ENCODE measurements at places on chromosomes 2 and 18.
A peak's percentile ranks its signal among the peaks of the same experiment; 100 is the strongest.

DNA sequence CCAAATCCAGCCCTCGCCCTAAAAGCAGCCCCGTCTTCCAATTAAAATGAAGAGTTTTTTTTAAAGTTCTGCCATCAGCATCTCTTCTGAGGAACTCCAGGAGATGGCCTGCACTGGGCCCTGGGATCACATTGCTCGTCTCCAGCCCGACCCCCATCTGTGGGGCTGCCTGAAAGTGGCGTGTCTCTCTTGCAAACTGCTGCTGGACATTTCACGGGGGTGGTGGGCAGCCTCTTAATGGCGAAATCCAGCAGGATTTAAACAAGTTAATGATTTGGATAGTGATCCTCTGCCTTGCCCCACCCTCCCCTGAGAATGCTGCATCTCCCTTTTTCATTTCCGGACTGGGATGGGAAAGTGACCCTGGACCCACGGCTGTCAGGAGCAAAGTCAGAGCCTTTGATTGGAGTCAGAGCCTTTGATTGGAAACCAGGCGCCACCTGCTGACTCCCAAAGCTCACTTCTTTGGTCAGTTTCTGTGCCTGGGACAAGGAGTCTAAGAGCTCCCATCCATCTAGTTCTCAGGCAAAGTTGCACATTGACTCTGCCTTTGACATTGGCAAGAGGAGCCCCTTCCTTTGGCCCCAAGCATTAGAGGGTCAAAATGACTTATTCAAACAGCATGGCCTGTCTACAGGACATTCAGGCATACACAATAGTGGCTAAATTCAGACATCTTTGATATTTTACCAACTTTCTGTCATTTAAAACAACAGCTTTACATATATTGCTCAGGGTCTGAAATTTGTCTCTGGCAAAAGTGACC is 155.2 kb downstream of the SH3BP4 start:
- DNase-seq = no peak

DNA sequence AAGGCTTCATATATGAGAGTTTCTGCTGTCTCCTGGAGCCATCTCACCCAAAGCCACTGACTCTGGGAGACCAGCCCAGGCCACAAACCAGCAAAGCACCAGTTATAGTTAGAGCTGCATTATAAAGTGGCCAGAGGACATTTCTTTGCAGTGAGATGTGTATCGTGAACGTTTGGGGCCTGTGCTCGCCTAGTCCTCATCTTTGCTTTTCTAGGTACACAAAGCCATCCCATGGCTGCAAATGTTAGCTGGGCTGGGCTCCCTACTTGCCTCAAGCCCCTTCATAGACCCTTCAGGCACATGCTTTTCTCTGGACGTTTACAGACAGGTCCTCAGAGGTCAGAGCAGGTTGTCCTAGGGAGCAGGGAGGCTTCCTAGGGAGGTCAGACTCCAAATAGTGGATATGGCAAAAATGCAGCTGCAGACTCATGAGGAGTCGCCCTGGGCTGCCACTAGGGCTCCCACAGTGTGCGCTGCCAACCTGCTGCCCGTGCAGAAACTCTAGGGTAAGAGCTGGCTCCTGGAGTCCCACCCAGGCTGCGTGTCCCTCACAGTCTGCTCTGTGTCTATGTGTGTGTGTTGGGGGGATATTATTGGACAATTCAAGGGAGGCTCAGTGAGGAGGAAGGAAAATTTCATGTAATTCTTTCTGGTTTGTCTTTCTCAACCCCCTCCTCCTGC is 141.0 kb downstream of the RPIA start:
- no peak for DNase-seq

- no peak for DNase-seq
These were observed 226.3 kb downstream of the ATAD2B start for GRCh38 chr2:23700627-23701026.

- no peak for DNase-seq
These were observed 853 bp downstream of the GNAL start for GRCh38 chr18:11689669-11690565.

GRCh38 chr2:9207641-9208311 is 1.2 kb downstream of the ASAP2 start:
- no peak for DNase-seq

DNA sequence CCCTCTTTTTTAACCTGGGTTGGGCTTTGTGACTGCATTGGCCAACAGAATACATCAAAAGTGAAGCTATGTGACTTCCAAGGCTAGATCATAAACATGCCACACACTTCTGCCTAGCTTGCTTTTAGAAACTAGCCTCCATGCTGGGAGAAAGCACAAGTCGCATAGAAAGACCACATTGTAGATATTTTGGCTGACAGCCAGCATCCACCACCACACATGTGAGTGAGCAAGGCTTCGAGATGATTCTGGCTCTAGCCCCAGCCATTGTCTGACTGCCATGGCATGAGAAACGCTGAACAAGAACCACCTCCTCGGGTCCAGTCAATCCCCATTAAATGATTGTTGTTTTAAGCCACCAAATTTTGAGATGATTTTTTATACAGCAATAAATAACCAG is 66.8 kb upstream of the STPG4 start:
- no peak for DNase-seq

DNA sequence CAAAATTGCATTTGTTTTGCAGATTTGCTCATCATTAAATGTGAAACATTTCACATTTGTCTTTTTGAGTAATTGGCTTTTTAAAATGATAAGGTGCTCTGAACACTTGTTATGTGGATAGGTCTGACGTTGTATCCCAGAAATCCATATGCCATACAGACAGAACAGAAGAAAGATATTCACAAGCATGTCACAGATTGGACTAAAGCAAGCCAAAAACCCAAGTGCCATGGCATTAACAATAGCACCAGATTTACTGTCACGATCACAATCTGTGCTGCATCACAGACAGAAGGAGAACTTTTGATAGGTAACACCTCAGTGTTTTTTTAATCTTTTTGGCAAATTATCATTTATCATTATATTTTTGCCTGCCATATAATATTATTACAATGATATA is 272.6 kb downstream of the ARHGAP15 start:
- DNase-seq = no peak

GRCh38 chr18:22063672-22064071 is 105.7 kb upstream of the GATA6 start:
- no peak for DNase-seq

GRCh38 chr18:34222307-34223163 is 2.2 kb downstream of the NOL4 start:
- DNase-seq = no peak

DNA sequence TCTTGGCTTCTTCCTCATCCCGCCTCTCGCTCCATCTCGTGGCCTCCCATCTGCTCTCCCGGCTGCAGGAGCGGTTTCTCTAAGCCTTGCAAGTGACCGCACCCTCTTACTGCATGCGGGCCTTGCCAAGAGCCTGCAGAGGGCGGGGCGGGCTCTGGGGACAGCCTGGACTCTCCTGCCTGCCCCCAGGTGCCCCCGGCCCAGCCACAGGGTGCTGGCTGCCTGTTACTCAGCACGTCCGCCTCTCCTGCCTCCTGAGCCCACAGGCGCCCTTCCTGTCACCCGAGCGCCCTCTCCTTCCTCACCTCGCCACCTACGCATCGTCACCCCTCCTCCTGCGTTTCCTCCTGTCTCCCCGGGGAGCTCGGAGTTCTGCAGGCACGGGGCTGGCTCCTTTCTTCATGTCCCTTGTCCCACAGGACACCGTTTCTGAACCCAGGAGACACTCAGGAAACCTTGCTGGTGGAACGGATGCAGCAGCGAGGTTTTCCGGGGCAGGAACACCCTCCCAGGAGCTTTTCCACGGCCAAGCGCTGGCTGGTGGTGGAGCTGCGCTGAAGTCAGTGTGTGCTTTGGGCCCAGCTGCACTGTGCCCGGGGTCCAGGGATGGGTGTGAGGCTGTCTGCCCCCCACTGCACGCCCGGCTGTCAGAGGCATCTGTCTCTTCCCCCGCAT is 28.5 kb downstream of the HPCAL1 start:
- DNase-seq = peak; percentile 68

DNA sequence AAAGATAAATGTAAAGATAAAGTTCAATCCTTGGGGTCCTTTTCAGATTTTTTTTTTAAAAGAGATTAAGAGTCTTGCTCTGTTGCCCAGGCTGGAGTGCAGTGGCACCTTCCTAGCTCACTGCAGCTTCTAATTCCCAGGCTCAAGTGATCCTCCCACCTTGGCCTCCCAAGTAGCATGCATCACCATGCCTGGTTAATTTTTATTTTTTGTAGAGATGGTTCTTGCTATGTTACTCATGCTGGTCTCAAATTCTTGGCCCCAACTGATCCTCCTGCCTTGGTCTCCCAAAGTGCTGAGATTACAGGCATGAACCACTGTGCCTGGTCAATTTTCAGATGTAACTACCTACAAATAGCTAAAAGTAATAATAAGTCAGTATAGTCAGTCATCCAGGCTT is 21.1 kb downstream of the NFE2L2 start:
- no peak for DNase-seq

- no peak for DNase-seq
These were observed 203.4 kb upstream of the ID2 start for GRCh38 chr2:8478471-8478793.

DNA sequence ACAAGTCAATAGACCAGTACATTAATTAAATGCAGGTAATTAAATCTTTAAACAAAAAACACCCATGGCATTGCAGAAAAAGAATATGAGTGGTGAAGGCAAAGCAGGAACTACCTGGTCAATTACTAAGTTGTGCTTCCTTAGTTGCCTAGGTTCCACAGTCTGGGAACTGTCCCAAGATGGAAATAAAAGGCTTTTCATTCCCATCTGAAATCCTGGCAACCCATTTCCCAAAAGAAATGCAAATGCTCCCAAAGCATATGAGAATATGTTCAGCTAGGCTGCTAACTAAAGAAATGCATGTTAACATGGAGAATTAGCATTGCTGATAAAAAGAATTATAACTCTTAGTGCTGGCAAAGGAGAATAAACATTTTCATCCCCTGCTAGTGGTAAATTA is 177.8 kb downstream of the TMEM163 start:
- DNase-seq = no peak

- DNase-seq = no peak
These were observed 273.3 kb downstream of the TNS1 start for GRCh38 chr2:217729421-217730053.

GRCh38 chr2:27991146-27991545 is 100.6 kb downstream of the BABAM2 start:
- DNase-seq = no peak

DNA sequence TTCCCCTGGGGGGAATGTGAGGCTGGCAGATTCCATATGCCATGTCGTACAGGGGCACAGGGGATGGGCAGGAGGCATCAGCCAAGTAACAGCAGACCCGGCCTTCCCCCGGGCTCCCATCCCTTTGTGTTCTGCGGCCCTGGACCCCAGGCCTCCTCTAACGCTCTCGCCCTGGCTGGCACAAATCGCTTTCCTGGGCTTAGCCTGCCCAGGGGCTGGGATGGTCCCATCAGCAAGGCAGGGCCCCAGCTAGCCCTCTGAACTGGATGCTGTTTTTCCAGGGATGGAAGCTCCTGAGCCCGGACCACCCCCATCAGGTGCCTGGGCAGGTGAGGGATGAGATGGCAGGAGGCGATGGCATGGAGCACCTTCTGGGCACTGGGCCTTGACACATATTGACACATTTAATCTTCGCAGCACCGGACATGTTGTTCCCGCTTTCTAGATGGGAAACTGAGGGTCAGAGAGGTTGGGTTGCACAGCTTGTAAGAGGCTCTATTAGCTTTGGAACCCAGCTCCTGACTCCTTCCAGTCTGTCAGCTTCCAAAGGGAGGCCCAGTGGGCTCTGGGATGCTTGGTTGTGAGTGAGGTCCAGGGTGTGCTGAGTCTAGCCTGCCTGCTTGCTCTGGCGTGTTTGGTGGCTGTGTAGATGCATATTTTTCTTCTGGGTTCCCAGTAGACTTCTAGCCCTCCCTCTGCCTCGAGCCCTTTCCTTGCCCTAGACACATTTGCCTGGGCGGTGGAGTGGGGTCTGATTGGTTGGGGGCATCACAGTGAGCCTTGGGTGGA is 40.3 kb downstream of the GLI2 start:
- no peak for DNase-seq

DNA sequence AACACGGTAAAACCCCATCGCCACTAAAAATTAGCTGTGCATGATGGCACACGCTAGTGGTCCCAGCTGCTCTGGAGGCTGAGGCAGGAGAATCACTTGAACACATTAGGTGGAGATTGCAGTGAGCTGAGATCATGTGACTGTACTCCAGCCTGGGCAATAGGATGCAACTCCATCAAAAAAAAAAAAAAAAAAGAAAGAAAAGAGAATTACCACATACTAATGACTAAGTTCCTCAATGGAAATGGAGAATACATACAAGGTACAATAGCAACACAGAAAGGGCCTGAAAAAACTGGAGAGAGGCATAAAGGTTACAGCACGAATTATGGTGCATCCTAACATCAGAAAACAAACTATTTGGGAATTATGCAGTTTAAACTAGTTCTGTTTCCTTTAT is 81.3 kb downstream of the CDH2 start:
- no peak for DNase-seq

DNA sequence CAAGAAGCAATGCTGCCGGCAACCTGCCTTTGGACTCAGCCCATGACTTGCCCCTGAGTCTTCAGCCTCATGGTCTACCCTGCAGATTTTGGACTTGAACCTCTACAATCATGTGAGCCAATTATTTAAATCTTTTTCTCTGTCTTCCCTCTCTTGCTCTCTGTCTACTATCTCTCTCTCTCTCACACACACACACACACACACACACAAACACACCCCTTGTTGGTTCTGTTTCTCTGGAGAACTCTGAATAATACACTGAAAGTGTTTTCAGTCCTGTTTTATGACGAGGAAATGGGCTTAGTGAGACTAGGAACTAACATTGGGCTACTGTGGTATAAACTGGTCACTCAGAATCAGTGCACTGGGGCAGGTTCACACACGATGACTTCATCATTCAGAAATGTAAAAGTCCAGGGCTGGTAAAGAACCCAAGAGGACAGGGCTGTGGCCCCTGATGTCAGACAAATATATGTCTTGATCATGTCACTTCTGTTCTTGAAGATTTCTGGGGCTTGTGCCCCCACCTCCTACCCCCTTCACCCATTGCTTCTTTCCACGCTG is 266.1 kb upstream of the SIX2 start:
- DNase-seq = no peak

- DNase-seq = peak; percentile 68
These were observed 496 bp upstream of the ITGA4 start for GRCh38 chr2:181456660-181457120.

- no peak for DNase-seq
These were observed 12.7 kb upstream of the GPC1 start for GRCh38 chr2:240422658-240423329.

GRCh38 chr2:177753682-177754491 is 318.7 kb downstream of the PDE11A start:
- no peak for DNase-seq

GRCh38 chr2:54981385-54981784 is 68.9 kb downstream of the RTN4 start:
- DNase-seq = no peak

- DNase-seq = no peak
These were observed 744.5 kb upstream of the LINC00305 start for GRCh38 chr18:64893349-64893748.

GRCh38 chr2:230775737-230776136 is 63.1 kb downstream of the CAB39 start:
- no peak for DNase-seq

DNA sequence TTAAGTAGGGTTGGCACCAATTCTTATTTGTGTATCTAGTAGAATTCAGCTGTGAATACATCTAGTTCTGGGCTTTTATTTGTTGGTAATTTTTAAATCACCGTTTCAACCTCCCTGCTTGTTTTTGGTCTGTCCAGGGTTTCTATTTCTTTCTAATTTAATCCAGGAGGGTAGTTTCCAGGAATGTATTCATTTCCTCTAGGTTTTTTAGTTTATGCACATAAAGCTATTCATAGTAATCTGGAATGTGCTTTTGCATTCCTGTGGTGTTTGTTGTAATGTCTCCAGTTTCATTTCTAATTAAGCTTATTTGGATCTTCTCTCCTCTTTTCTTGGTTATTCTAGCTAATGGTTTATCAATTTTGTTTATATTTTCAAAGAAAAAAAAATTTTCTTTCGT is 1361.8 kb upstream of the DDX18 start:
- DNase-seq = no peak
